ENCODE measurements at places on chromosomes 6 and 20. TPM values are rescaled to one million over a fixed set of nuclear protein-coding genes. Genes with fewer than 3 reads are reported as not detected.

Gene CTAGE9
- not detected for total RNA-seq

Gene MEP1A
- total RNA-seq = not detected

Gene ITCH
- 71.4 TPM for total RNA-seq

Gene RSPH9
- not detected for total RNA-seq

Gene PRSS16
- total RNA-seq = 1.5 TPM

Gene PHACTR1
- total RNA-seq = 20.8 TPM

Gene RFX6
- total RNA-seq = not detected

Gene CAPN11
- total RNA-seq = 0.17 TPM

Gene CCN5
- 1.9 TPM for total RNA-seq

Gene MOCS1
- 5.6 TPM for total RNA-seq

Gene SLC35F1
- total RNA-seq = 1.2 TPM

Gene DYNLT2
- total RNA-seq = 3.8 TPM

Gene OR2J3
- not detected for total RNA-seq

Gene LST1
- total RNA-seq = 139 TPM

Gene PPIL6
- 1.3 TPM for total RNA-seq

Gene GRIK2
- 0.72 TPM for total RNA-seq

Gene TRIM15
- total RNA-seq = 0.29 TPM

Gene ADGRF5
- 105 TPM for total RNA-seq

Gene MUC22
- total RNA-seq = not detected

Gene EPPIN
- total RNA-seq = not detected

Gene GGTLC1
- total RNA-seq = not detected

Gene IDH3B
- 103 TPM for total RNA-seq

Gene EMILIN3
- total RNA-seq = not detected

Gene ACTL10
- 1.1 TPM for total RNA-seq

Gene C6orf118
- total RNA-seq = not detected

Gene OXT
- total RNA-seq = not detected

Gene TMEM74B
- 0.79 TPM for total RNA-seq

Gene LY6G6C
- total RNA-seq = not detected

Gene SLC35B2
- total RNA-seq = 27.9 TPM

Gene HLA-DOA
- 63.8 TPM for total RNA-seq

Gene FGD2
- total RNA-seq = 316 TPM

Gene DAAM2
- 113 TPM for total RNA-seq

Gene AMD1
- total RNA-seq = 51.7 TPM

Gene PRICKLE4
- 8.9 TPM for total RNA-seq

Gene IL20RA
- not detected for total RNA-seq

Gene ARMH2
- not detected for total RNA-seq

Gene VSX1
- total RNA-seq = not detected

Gene PNRC1
- total RNA-seq = 314 TPM

Gene ESR1
- total RNA-seq = 3.1 TPM

Data from spleen (tissue), 13 donors.